ENCODE measurements at places on chromosomes 4 and X.

DNA sequence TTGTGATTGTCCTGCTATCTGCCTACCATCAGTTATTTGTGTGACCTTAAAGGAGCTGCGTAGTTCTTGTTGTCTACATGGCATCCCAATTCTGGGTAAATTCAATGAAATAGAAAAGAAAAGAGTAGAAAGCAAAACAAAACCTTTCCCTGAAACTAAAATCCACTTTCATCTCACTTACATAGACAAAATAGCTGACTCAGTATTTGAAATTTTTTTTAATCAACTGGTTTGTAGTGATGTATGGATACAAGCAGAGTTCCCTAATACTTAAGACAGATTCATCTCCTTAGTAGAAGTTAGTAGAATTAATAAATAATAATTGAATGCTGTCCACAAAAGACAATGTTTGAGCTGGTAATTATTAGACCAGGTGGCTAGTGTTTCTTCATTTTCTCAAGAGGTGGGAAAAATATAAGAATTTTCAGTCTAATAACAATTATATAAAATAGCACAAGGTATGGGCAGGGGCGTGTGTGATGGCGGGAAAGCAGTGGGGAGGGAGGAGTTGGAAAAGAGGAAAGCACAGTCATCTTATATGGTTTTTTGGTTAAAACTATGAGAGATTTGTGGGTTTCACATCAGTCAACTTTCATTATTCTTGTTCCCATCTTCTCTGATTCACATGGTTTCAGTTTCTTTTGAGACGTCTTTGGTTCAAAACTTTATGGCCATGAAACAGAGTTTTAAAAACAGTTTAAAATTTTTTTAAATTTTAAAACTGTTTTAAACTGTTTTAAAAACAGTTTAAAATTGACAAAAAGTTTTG is 275.2 kb downstream of the SPRY1 start:
- no peak for DNase-seq

DNA sequence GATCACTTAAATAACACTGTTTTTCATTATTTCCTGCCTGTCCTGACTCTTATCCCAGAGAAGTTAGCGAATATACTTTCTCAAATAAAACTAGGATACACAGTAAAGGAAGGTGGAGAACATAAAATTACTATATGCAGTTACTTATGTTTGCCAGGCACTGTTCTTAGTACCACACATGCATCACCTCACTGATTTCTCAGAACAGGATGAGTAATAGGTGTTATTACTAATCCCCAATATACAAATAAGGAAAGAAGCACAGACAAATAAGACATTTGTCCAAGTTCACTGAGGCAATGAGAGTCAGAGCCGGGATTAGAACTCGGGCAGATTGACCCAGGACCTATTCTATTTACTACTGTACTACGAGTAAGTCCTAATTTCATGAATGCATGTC is 91.7 kb downstream of the CORIN start:
- no peak for DNase-seq

DNA sequence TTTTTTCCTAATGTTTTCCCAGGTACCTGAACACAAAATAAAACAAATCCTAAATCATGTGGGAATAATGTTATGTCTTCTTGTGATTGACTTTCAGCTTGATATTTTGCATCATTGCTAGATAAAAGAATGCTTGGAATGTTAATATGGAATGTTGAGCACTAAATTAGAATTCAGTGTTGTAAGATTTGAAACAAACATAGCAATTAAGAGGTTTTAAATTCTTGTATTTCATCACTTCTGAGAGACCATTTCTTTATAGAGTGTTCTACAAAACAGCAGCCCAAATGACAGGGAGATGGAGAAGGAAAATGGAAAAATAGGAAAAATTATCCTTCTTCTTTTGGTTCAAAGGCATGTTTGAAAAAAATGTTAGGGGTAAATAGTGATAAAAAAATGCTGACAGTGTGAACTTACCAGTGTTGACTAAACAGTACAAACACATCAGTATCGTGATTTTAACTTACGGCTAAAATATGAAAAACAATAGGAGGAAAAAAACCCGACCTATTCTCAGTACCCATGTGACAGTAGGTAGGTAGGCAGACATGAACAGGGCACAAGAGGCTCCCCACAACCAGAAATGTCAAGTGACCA is 102.6 kb upstream of the PDE5A start:
- DNase-seq = no peak

- DNase-seq = peak; percentile 60
These were observed 16.6 kb downstream of the TRIM2 start for GRCh38 chr4:153220682-153221395.

DNA sequence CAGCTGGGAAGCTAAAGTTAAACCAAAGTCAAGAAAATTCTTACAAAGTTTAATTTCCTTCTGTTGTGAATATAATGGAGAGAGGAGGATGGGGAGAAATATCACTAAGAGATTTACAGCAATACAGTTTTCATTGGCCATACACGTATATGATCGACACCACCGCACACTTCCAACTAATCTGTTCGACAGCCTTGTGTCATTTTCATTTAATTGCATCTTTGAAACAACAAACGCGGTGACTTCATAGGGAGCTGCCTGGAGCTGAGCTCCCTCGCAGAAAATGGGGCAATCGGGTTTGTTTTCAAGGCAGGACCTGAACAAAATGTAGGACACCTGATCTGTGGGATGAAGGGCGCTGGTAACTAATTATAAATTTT is 1.3 kb downstream of the PTPN13 start:
- DNase-seq = no peak

GRCh38 chr4:54169176-54169575 is 59.9 kb upstream of the PDGFRA start:
- no peak for DNase-seq

DNA sequence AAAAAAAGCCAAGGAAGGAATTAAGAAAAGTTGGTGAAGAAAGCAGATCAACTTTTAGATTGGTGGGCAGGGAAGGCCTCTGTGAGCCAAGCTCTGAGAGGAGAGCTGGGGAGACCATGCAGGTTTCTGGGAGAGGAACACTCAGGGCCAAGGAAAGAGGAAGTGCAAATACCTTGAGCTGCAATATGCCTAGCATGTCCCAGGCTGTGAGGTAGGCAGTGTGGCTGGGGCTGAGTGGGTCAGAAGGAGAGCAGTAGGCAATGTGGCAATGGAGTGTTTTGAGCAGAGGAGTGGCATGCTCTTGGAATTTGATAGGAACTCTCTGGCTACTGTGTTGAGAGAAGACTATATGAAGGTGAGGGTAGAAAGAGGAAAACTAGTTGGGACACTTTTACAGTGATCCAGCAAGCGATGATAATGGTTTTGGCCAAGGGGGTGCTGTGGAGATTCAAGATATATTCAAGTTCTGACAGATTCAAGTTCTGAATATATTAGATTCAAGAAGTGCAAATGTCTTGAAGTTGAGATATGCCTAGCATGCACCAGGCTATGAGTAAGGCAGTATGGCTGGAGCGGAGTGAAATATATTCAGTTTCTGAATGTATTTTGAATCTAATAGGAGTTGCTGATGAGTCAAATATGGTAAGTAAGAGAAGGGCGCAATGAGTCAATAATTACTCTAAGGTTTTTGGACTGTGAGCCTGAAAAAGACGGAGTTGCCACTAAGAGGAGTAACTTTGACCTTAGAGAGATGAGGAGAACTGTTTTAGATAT is 172.5 kb downstream of the CAMK2D start:
- DNase-seq = no peak

DNA sequence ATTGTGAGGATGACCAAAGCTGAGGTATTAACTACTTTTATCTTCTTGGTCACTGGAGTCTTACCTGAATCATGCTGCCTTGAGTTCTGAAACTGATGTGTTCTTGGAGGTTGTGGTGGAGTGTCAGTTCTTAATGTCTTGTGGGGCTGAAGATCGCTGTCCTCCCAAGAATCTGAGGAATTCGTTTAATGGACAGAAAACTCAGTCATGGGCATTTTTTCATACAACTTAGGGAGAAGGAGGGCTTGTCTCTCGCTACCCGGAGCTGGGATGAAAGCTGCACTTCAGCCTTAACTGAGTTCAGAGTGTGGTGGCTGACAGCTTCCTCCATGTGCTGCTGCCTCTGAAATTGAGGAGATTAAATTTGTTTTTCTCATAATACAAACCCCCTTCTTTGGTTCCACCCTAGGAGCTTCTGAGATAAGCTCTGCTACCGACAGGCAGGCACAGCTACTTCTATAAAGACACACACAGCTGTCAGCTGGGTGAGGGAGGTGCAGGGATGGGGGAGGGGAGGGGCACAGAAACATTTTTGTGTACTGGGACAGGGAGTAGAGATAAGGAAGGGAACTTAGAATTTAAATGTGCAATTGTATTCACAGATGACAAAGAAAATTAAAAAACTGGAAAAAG is 30.8 kb downstream of the RBBP7 start:
- no peak for DNase-seq

DNA sequence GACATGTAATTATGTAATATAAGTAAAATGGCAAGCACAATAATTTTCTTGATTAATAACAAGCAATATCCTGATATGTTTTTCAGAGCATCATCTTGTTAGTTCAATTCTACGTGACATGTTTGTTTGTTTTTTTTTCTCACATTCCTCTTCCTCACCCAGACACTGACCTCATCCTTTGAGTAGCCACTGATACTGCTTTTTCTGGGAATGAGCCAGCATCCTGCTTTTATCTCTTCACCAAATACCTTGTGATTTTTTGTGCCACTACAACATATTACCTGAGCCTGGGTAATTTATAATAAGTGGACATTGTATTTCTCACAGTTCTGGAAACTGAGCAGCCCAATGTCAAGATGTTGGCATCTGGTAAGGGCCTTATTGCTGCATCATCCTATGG is 484.0 kb downstream of the NAF1 start:
- no peak for DNase-seq

DNA sequence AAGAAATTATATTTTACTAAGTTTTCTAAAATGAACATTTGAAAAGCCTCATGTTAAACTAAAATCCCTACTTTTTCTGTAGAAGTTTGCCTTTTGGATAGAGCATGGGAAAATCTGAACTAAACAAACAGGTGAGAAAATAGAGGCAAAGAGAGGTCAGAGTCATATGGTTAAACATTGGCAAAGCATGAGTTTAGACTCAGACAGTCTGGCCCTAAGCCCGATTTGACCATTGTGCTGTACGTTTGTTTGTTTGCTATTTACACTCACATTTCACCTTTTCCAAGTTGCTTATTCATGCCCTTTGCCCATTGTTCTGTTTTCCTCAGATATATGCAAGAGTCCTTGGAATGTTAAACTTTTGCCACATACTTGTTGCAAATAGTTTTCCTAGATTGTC is 85.4 kb downstream of the TIGD2 start:
- no peak for DNase-seq

- no peak for DNase-seq
These were observed 6.0 kb upstream of the SH3TC1 start for GRCh38 chr4:8192748-8193738.

- DNase-seq = no peak
These were observed 2.4 kb upstream of the CRMP1 start for GRCh38 chr4:5895287-5895686.

DNA sequence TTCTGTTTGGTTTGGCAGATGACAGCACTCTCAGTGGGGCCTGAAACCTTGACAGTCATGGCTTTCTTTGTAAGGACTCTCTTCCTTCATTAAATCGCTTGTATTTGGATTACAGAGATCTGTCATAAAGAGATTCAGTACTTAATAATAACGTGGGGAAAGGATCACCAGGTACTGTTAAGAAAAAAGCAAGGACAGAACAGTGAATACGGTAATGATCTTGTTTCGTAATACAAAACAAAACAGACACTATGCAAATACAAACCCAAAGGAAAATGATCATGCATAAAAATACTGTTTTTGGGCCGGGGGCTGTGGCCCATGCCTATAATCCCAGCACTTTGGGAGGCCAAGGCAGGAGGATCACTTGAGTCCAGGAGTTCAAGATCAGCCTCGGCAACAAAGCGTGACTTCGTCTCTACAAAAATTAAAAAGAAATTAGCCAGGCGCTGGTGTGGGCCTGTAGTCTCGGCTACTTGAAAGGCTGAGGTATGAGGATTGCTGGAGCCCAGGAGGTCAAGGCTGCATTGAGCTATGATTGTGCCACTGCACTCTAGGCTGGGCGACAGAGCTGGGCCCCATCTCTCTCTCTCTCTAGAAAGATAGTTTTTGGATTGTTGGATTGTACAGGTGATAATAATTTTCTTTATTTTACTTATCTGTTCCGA is 64.6 kb downstream of the TRAPPC11 start:
- DNase-seq = no peak

DNA sequence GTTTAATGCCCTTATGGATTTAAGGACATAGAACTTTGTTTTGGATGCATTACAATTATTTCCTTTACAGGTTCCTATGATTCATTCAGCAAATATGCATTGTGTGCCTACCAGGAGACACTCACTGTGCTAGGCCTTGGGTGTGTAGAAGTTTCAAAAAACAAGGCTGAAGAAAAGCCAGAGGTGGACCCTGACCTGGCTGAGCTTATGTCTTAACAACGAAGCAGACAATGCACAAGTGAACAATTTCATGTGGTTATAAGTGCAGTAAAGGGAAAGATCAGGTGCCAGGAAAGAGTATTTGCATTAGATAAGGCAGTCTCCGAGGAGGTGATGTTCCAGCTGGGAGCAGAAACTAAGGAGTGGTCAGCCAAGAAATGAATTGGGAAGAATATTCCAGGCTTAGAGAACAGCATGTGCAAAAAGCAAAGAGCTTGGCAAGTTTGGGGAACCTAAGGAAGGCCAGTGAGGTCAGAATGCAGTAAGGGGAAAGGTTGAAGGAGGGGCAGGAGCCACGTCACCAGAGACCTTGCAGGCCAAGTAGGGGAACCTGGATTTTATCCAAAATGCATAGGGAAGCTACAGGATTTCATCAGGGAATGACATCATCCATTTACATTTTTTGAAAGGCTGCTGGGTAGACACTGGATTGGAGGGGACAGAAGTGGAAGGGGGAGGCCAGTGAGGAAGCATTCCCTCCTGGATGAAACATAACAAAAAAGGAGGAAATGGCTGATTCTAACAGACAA is 193.6 kb downstream of the SOWAHB start:
- peak; percentile 65 for DNase-seq

DNA sequence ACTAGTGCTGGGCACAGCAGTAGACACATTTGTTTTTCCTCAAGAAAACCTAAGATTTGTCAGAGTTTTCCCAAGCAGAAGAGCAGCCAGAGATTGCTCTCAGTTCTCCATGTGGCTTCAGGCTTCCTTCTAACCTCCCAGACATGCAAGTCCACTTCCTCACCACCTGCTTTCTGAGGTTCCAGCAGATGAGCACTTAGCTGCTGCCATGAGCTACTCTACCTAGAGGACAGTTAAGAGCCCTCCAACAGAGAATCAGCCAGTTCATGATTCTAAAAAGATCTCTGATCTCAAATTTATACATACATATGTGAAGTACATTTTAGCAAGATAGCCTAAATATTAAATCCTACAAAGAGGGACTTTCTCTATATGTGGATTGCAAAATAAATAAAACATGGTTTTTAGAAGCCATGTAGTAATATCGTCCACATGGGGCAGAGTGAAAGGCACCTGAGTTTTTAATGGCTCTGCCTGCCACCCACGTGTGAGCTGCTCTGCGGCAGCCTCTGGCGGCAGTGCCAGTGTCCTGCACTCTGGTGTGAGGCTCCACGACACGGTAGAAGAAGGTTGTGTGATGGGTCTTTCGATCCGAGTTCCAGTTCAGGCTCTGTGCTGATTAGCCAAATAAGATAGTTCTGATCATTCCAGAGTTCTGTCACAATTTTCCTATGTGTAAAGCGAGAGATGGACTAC is 10.3 kb downstream of the CYP4V2 start:
- DNase-seq = no peak
